KG1 (cell line): ENCODE measurements at places on chromosomes 13 and 19.

GRCh38 chr19:29107831-29108230, 105.1 kb downstream of the UQCRFS1 start:
- DNase-seq, result no peak

DNA sequence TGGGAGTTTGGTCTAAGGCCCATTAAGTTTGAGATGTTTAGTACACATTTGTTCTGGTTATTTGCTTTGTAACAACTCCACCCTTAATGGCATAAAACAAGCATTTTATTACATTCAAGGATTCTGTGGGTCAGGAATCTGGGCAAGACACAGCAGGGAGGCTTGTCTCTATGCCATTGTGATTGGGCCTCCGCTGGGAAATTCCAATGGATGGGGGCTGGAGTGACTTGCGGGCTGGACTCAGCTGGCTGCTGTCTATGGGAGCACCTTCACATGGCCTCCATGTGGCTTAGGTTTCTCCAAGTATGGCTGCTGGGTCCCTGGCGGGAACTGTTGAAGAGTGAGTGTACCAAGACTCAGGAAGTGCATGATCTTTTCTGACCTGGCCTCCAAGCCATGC, 159.0 kb downstream of the PAN3 start:
- no peak for DNase-seq

DNA sequence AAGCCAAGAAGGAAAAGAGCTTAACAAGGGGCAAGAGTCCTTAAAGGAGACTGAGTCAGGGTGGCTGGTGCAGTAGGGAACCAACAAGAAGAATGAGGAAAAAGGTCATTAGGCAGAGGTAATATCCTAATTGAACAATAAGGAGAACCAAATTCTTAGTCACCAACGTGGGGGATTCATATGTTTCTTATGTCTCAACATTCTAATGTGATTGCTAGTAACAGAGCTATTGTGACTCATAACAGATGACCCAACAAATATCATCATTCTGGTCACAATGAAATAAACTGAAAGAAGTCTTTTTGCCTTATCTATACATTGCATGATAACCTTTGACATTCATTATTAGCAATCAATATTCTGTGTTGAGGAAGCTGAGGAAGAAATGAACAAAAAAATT, 101.6 kb downstream of the RAP2A start:
- no peak for DNase-seq

DNA sequence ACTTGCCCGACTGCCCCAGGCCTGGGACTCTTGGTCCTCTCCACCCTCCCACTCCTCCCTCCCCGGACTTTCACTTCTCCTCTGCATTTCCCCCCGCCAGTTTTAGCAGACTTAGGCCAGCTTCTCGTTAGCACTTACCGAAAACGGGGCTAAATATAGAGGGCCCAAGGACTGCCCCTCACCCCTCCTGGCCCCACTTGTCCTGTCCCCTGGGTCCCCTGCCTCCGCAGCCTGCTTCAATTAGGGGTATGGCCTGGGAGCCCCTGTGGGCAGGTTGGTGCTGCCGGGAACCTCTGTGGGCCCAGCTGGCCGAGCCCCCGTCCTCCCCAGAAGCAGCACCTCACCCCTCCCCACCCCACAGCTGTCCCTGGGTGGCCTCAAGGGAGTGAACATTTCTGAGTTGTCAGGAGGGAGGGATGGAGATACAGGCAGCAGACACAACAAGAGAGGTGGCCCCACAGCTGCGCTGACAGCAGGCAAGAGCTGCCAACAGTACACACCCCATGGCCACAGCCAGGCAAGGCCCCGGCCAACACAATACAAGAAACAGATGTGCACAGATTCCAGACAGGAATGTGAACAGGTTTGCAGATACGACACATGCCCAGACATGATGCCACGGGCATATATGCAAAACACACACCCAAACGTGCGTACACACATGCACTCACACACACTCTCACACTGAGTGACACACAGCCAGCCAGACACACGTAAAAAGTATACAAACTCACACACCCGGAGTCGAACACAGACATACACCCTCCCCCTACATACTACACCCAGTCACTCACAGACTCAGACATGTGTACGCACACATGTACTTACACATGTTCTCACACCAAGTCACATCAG, 2.6 kb downstream of the POU2F2 start:
- no peak for DNase-seq

DNA sequence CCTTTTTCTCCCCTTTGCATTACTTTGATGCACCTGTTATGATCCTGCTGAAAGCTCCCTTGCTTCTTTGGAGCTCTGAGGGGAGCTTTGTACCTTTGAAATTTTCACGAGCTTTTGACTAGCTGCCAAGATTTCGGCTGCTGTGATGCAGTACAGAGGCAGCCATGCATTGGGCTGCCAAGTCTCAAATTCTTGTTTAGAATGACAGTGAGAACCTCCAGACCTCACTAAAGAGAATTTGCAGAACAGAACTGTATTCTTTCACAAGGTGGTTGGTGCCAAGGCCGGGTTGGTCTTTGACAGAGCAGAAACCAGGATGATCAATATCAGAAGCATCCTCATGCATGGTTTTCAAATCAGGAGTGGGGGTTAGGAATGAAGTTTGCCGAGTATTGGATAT, 414.8 kb downstream of the GPC5 start:
- DNase-seq, result no peak

- DNase-seq, result peak; percentile 90
Measured at GRCh38 chr19:16139752-16140151, 3.7 kb upstream of the HSH2D start.

DNA sequence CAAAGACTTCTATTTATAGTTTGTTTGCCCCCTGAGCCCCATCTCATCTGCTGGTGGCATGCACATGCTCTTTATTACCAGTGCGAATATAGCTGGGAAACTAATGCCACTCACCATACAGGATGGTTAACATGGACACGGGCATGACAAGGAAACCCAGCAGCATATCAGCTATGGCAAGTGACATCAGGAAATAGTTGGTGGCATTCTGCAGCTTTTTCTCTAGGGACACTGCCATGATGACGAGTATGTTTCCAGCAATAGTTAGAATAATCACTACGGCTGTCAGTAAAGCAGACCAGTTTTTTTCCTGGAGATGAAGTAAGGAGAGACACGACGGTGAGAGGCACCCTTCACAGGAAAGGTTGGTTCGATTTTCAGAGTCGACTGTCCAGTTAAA, 1.5 kb downstream of the HTR2A start:
- no peak for DNase-seq

- no peak for DNase-seq
Measured at GRCh38 chr13:31755803-31756212, 16.5 kb downstream of the RXFP2 start.

GRCh38 chr13:83220241-83220640, 662.0 kb downstream of the SLITRK1 start:
- DNase-seq, result no peak

DNA sequence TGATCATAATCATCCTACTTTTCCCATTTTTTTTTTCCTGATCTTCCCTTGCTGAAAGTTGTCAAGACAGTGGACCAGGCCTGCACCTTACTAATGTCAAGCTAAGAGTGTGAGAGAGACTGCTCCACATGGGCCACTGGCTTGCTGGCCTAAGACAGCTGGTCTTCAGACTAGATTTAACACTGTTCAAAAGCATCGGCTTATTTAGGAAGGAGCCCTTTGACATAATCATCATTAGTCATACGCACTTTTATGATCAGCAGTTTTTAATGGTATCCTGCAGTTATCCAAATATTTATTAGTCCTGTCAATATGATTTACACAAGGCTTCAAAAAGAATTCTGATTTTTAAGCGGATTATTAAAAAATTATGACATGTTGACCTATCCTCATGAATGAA, 270.6 kb downstream of the DNAJC15 start:
- DNase-seq, result no peak

- no peak for DNase-seq
Measured at GRCh38 chr19:55700813-55701212, 25.8 kb downstream of the EPN1 start.

- DNase-seq, result no peak
Measured at GRCh38 chr13:58712191-58712590, 1080.6 kb downstream of the PCDH17 start.

DNA sequence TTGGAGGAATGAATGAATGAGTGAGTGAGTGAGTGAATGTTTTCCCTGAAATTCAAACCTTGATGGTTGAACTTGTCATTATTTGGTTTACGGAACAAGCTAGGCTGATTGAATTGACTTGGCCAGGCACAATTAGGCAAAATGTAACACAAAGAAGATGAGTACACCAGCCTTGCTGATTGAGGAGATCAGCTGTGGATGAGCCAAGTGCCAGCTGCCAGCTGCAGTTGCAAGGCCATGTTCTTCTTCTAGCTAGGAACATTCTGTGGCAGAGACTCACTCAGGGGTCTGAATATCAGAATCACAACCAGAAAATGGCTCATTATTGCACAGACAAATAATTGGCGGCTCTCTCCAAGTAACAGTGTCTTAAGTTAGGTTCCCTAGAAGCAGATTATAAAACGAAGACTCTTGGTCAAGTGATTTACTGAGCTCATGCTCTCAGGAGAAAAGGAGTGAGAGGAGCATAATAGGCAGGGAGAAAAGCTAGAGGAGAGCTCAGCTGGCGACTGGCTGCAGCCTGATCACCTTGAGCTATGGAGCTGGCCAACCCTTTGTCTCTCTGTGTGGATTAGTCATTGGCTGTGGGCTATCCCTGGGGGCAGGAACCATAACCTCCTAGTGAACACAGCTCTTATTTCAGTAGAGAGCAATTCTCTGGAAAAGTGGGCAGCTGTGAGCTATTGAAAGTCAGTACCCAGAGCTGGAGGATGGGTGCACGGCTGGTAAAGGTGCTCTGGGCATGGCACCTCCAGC, 225.3 kb upstream of the SERP2 start:
- DNase-seq, result no peak

GRCh38 chr13:42064259-42064658, 15.8 kb downstream of the DGKH start:
- no peak for DNase-seq

DNA sequence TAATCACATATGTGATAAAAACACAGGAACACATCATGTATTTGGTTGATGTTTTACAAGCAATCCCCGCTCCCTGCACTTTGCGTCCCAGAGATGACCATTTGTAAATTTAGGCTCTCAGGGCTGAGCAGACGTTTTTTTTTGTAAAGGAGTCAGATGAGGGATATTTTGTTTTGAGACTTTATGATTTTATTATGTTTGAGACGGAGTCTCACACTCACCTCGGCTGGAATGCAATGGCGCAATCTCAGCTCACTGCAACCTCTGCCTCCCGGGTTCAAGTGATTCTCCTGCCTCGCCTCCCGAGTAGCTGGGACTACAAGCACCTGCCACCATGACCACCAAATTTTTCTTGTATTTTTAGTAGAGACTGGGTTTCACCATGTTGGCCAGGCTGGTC, 1.4 kb downstream of the TLE6 start:
- no peak for DNase-seq

DNA sequence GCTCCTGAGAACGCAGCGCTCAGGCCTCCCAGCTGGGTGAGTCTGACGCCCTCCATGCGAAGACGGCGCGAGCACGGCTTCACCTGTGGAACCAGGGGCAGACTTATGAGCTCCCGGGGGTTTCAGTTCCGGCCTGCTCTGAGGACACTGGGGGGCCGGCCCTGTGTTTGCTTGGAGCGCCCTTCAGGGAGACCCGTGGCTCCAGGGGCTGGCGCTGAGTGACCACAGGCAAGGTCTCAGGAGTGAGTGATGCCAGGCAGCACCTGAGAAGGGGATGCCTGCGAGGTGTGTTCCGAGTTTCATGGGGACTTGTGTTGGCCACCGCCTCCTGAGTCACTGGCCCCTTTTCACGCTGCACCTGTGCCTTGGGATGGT, 4.5 kb downstream of the MCF2L start:
- DNase-seq, result no peak

DNA sequence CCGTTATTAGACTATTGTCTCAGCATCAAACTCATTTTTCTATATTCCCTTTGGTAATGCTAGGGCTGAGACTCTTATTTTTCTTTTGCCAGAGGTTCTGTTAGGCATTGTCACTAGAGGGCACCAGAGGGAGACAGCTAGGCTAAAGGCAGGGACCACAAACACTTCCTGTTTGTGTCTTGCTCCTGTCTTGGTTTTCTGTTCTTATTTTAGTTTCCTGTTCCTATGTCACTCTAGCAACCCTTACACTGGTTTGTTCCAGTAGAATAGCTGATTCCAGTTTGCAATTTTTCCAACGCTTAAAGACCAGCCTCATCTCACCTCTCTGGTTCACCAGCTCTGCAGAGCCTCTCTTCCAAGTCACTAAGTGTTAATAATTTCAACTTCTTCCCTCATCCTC, 772.0 kb downstream of the DIAPH3 start:
- peak; percentile 84 for DNase-seq

GRCh38 chr13:38086721-38087120, 217.1 kb upstream of the TRPC4 start:
- no peak for DNase-seq

- no peak for DNase-seq
Measured at GRCh38 chr19:48442116-48443035, 3.4 kb upstream of the GRWD1 start.

DNA sequence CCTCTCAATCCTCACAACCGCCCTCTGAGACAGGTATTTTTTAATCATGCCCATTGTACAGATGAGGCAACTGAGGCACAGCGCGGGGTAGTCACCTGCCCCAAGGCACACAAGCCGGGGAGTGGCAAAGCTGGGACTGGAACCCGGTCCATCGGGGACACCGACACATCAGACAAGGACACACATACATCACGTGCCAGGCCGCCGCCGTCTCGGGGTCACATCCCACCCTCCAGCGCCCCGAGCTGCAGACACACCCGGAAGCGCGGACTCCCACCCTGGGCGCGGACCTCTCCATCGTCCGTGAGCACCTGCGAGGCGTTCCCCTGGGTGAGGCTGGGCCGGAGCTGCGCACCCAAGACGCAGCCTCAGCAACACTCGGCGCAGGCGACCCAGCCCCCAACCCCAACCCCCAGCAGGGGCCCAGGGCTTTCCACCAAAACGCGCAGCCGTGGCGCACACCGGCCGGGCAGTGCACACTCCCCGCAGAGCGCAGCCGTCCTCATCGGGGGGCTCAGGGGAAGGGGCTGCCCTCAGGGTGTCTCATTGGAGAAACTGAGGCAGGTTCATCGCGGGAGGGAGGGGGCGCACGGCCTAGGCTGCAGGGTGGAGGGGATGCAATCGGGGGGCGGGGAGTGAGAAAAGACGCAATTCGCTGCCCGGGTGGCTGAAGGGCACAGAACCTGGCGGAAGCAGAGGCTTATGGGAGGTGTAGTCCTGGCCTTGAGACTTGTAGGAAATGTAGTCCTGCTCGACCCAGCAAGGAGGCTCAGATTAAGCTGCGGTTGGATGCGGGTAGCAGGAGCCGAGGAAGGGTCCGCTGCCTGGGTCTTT, 1.9 kb upstream of the LMTK3 start:
- DNase-seq, result peak; percentile 45

- peak; percentile 38 for DNase-seq
Measured at GRCh38 chr13:28423010-28423409, 71.9 kb downstream of the FLT1 start.

DNA sequence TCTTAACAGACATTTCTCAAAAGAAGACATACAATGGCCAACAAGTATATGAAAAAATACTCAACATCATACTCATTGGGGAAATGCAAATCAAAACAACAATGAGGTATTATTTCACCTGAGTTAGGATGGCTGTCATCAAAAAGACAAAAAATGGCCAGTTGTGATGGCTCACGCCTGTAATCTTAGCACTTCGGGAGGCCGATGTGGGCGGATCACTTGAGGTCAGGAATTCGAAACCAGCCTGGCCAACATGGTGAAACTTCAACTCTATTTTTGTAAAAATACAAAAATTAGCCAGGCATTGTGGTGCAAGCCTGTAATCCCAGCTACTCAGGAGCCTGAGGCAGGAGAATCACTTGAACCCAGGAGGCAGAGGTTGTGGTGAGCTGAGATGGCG, 22.0 kb downstream of the CEACAM16 start:
- no peak for DNase-seq
